ENCODE measurements at places on chromosomes 5 and 9.

- DNase-seq: no peak
Measured at GRCh38 chr5:141534492-141535213, 45.8 kb downstream of the PCDHGC5 start.

GRCh38 chr9:17425384-17425783 lies 153.5 kb upstream of the SH3GL2 start:
- DNase-seq: no peak

- DNase-seq: no peak
Measured at GRCh38 chr9:29697011-29697410, 2123.7 kb upstream of the C9orf72 start.

DNA sequence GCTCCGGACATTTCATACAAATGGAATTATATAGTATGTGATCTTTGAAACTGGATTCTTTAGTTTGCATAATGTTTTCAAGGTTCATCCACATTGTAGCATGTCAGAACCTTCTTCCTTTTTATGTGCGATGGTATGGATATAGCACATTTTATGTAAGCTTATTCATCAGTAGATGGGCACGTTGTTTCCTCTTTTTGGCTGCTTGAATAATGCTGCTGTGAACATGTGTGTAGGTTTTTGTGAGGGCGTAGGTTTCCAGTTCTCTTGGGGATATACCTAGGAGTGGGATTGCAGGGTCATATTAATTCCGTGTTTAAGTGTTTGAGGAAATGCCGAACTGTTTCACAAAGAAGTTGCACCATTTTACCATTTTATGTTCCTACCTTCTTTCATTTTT lies 187.8 kb downstream of the NR3C1 start:
- DNase-seq: no peak

GRCh38 chr9:122777052-122777451 lies 11.7 kb upstream of the OR5C1 start:
- no peak for DNase-seq

DNA sequence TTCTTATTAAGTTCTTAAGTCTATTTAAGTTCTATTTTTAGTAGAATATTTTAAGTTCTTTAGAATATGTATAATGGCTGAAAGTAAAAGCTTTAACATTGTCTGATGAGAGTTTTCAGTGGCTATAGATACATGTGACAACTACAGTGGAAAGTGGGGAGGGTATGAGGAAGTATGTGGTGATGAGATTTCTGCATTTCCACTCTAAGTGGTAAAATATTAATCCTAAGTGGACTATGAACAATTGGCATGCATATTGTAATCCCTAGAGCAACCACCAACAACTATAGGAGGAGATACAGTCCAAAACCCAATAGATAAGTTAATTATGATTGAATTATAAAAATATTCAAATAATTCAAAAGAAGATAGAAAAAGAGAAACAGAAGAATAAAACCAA lies 183.6 kb downstream of the GADD45G start:
- DNase-seq: no peak

DNA sequence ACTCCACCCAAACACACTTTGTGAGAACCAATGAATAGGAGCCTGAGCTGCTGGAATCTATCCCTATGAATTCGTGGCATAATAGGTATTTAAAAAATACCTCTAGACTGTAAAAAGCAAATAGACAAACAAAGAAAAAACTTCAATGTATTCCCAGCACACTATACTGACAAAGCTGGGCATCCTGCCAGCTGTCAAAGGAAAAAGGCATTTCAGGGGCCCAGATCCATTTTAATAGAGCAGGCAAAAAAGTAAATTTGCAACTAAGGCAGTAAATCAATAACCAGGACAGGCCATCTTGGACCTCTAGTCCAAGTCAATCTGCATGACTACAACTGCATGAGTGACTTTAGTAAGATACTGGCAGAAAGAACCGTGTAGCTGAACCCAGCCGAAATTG lies 25.6 kb upstream of the LARP1 start:
- DNase-seq: no peak

DNA sequence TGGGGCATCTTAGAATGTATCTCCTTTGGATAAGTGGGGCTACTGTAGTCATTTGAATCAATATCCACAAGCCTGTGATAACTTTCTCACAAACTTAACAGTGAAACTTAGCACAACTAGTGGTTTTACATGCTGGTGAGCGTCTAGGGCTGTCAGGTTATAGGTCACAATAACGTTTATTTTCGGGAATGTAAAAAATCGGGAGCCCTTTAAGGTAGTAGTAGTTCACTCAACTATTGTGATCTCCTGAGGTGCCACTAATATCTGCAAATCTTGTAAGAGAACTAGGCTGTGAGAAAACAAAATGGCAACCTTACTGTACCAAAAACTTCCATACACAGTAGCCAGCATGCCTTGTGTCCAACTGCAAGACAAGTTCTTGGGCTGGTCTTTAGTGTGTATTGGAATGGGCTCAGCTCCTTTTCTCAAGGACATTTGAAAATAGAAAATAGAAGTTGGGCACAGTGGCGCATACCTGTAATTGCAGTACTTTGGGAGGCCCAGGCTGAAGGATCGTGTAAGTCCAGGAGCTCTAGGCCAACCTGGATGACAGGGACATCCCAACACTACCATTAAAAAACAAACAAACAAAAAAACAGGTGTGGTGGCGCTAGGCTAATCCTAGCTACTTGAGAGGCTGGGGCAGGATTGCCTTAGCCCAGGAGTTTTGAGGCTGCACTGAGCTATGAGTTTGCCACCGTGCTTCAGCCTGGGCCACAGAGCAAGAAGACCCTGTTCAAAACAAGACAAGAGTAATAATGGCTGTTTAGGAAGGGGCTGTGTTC lies 5.2 kb upstream of the PKN3 start:
- DNase-seq: no peak
